GM12878 (cell line): ENCODE measurements at places on chromosomes 13 and 19. TPM values are rescaled to one million over a fixed set of nuclear protein-coding genes. Genes with fewer than 3 reads are reported as not detected.

DNA sequence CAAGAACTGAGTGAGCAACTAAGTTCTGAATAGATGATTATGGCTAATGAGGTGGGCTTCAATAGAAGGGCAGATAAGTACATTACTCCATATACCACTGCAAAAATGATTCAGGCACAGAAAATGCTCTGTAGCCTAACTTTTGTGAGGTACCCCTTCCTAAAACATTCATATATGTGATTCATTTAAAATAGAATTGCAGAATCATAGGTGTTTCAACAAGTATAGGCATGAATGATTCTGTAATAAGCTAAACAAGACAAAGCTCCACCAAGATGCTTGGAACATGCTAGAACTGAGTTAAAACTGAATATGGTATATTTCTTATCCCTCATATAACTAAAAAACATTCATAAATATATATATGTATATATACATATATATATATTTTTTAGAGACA, 12.1 kb downstream of the KBTBD7 start:
- no peaks in the 10 kb centered on the region for H3K27me3 ChIP-seq
- no peak overlapping the region for H3K27ac ChIP-seq
- no peaks in the 10 kb centered on the region for H3K4me1 ChIP-seq
- no peak for DNase-seq

SPC24 gene
- total RNA-seq, result 59.1 and 65.0 TPM in 2 replicates

DNA sequence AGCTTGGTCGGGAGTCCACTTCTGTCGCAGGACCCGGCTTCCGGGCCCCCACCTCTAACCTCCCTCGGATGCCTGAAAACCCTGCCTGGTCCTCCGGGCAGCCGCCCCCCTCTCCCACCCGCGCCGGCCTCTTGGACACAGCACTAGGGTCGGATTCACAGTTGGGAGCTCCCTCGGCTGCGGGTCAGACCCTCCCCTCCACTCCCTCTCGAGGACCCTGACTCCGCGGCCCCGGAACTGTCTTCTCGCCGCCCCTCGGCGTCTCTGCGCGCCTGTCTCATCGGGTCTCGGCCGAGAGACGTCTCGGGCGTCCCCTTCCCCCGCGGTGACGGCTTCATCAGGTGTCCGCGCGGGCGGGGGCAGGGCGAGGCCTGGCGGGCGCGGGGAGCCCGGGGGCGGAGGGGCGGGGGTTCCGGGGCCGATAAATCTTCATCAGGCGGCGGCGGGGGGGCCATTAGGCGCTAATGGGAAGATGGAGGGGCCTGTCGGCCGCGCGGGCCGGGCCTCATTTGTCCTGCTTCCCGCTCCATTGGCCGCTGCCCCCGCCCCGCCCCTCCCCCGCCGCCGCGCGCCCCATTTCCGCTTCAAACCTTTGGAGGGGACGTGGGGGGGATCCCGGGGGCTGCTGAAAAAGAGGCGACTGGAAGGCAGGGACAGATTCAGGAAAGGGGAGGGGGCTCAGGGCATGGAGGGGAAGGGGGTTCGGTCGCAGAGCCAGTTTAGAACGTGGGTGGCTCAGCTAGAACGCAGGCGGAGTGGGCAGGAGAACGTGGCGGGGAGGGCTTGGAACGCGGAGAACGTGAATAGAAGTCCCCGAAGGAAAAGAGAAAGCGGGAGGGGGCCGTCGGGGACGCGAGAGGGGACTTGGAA, 11.8 kb upstream of the ERFL start:
- H3K36me3 ChIP-seq, result no peaks in the 10 kb centered on the region
- H3K4me1 ChIP-seq, result peaks cover 33% of the 10 kb centered on the region
- peak overlapping the region; percentile 73 for H3K27ac ChIP-seq
- no peak for DNase-seq

CD22 gene
- 261 and 294 TPM in 2 replicates for total RNA-seq

DNA sequence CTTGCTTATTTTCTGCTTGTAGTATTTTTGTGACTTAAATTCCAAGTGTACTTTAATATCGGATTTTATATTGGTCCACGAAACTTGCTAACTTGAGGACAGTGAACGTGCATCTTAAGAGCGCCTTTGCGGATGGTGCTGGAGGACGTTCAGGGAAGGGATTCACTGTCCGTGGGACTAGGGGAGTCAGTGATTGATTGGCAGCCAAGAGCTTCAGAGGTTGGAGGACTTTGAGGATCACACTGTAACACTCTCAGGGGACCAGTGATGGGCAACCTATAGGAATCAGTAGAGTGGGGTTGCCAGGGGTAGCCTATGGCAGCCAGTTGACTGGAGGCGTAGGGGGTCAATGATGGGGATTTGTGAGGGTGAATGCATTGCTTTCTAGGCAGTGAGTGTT, 516 bp downstream of the ZNF175 start:
- H3K4me1 ChIP-seq, result peaks cover 8% of the 10 kb centered on the region; the same call in 1 of the 2 replicates
- peak overlapping the region; percentile 89 for H3K4me3 ChIP-seq
